Colonic mucosa (tissue), 4 donors: ENCODE measurements at places on chromosomes 5 and 9. TPM values are rescaled to one million over a fixed set of nuclear protein-coding genes. Genes with fewer than 3 reads are reported as not detected.

Gene NPR3
- 0.20 TPM for total RNA-seq

DNA sequence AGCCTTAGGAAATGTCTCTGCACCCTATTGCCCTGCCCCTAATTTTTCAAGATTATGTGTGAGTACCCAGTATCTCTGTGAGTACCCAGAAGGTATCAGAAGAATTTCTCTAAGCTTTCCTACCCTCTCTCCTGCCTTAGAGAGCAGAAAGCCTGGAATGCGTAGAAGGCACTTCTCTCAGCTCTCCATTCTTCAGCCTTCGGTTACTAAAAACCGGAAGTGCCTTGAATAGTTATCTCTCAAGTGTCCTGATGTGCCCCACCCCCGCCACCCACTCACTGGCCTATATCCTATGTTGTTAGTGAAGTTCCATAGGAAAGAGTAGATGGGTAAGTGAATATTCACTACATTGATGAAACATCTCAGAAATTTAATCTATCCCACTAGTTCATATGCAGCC is 210.7 kb upstream of the CDH10 start:
- no peak for DNase-seq

- peak; percentile 28 for DNase-seq
Observed at GRCh38 chr5:180670586-180671359, 21.4 kb upstream of the FLT4 start.

DNA sequence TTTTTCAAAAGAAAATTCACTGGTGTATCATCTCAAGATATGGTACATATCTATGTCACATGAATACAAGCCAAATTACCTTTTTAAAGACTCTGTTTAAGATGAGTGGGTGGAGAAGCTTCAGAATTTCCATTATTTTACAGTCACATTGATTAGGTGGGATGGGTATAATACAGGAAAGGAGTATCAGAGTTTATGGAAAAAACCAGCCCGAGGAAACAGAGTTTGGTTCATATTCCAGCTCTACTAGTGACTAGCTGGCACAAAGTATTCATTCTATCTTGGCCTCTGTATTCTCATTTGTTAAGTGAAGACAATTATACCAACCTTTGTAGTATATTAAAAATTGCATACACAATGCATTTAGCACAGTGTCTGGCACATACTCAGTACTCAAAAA is 46.5 kb upstream of the CDK5RAP2 start:
- no peak for DNase-seq

DNA sequence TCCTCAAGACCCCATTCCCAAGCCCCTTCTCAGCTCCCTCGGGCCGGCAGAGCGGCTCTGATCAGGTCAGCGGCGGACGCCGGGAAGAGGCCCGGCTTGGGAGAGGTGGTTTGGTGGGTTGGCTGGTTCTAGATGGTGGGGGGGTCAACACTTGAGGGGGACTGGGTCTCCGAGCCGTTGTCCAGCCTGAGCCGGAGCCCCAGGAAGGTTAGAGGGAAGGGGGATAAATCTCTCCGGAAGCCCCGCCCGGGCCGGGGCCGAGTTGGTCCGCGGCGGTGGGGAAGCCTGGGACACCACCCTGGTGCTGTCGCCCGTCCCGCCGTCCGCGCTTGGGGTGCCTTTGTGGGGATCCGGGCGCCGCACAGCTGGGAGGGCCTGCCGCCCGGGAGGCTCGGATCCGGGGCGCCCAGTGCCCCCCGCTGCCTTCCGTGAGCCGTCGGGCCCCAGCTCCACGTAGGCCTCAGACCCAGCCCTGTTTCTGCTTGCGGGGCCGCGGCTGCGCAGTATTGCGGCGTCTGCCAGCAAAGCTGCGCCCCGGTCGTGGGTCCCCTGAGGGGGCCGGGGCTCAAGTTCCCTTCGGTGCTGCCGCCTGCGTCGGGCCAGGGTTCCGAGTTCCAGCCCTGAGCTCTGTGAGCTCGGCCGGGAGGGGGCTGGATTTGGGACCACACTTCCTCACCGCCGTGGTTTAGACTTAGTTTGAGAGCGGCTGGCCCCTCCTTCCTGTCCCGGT is 542 bp upstream of the TRIM52 start:
- peak; percentile 84 for DNase-seq

GRCh38 chr5:119341452-119342349 is 14.1 kb upstream of the TNFAIP8 start:
- DNase-seq, result no peak

DNA sequence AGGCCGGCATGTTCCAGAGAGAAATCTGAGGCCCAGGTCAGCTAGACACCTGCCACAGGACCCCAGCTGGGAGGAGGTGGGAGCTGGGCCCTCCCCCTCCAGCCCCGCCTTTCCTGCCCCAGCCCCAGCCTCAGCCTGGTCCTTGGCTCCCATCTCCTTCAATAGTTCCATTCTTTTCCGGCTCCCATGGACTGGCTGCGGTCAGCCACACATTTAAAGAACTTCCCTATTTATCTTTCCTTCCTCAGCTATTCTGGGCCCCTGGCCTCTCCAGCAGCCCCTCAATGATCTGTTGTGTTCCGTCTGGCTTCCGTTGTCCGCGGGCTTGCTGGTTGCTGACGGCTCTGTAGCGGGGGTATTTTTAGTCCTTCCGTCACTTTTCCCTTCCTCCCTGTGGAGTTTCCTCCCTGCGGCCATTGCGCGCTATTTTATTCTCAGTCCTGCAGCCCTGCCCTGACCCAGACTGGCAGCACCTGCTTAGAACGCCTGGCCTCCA is 73.8 kb downstream of the AMBP start:
- DNase-seq, result peak; percentile 25

GRCh38 chr5:10913841-10914240 is 152.8 kb upstream of the DAP start:
- DNase-seq, result no peak

DNA sequence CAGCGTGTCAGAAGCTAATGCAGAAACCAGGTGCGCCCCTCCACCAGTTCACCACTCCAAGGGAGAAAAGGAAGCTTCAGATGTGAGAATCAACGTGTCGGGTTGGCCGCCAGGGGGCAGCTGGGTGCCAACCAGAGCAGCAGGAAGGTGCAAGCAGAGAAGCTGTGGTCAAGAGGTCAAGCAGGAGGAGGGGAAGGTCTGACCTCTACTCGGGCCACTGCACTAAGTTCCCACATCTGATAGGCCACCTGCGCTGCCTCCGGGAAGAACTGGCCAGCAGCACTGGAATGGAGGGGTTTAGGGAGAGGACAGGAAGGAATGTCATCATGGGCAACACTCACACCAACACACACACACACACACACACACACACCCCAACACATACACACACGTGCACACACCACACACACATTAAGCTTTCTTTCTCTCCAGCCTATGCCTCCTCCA is 31.4 kb downstream of the ANXA6 start:
- DNase-seq, result peak; percentile 75

- DNase-seq, result no peak
Observed at GRCh38 chr5:109399092-109399759, 10.5 kb downstream of the PJA2 start.

DNA sequence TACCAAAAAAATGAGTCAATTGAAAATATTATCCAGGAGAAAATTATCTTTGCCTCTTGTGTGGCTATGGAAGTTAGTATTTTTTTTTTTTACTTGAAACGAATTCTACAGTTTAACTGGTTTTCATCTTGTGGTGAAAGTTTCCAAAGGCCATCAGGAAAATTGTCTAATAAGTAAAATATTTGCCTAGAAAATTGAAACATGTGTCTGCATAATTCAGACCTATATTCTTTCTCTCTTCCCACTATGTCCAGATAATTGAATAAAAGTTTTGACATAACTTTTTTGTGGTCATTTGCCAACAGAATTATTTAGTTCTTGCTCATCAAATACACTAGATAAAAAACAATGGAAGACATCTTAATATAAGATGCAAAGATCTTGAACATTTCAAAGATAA is 321.5 kb upstream of the RPS23 start:
- DNase-seq, result no peak

Gene IL31RA
- 0.16 TPM for total RNA-seq
